IPS DF 19.7 (cell line): ENCODE measurements at places on chromosomes 2 and 18.

DNA sequence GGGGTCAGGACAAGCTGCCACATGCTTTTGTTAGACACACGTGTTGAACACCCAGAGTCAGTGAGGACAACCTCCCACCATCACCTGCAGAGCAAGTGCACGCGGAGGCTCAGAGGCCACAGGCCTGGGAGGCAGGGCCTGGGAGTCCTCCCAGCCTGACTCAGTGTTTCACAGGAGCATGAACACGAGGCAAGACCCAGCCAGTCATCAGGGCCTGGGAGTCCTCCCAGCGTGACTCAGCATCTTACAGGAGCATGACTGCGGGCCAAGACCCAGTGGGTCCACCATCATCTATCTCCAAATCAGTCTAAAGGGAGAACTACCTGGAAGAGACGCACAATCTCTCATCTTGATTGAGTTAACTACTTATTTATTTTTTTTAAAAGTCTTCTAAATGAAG is 112.6 kb upstream of the PXDN start:
- DNase-seq, result no peak

- no peak for DNase-seq
These were observed 83.9 kb upstream of the EML6 start for GRCh38 chr2:54639609-54640008.

DNA sequence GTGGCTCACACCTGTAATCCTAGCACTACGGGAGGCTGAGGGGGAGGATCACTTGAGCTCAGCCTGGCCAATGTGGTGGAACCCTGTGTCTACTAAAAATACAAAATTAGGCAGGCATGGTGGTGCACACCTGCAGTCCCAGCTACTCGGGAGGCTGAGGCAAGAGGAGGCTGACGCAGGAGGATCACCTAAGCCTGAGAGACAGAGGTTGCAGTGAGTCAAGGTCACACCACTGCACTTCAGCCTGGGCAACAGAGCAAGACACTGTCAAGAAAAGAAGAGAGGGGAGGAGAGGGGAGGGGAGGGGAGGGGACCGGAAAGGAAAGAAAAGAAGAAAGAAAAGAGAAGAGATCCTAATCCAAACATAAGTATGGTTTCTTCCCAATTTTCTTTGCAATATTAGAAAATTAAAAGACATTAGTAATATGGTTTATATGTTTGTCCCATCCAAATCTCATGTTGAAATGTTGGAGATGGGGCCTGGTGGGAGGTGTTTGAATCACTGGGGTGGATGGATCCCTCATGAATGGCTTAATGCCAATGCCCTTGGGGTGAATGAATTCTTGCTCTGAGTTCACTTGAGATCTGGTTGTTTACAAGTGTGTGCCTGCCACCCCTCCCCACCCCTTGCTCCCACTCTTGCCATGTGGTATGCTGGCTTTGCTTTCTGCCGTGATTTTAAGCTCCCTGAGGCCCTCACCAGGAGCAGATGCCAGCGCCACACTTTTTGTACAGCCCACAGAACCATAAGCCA is 50.7 kb downstream of the TRIP12 start:
- no peak for DNase-seq

- DNase-seq, result no peak
These were observed 828.0 kb downstream of the SLC4A3 start for GRCh38 chr2:220455351-220455990.

GRCh38 chr2:133382566-133382965 is 185.7 kb downstream of the NCKAP5 start:
- no peak for DNase-seq

DNA sequence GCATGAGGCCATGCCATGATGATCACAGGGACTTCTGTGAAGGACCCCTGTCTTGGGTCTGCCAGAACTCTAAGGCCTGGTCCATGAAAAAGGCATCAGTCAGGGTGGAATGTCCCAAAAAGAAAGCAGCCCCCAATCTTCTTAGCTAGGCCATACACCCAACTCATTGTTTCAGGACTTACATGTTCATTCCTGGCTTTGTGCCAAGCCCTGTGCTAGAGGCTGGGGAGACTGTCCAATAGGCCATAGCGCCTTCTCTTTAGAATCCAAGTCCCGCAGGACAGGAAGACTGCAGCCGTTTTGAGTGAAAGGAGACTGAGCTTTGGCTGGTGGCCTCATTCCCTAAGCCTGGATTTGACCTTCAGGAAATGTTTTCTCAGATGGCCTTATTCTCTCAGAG is 247.3 kb downstream of the PRKCE start:
- DNase-seq, result no peak

DNA sequence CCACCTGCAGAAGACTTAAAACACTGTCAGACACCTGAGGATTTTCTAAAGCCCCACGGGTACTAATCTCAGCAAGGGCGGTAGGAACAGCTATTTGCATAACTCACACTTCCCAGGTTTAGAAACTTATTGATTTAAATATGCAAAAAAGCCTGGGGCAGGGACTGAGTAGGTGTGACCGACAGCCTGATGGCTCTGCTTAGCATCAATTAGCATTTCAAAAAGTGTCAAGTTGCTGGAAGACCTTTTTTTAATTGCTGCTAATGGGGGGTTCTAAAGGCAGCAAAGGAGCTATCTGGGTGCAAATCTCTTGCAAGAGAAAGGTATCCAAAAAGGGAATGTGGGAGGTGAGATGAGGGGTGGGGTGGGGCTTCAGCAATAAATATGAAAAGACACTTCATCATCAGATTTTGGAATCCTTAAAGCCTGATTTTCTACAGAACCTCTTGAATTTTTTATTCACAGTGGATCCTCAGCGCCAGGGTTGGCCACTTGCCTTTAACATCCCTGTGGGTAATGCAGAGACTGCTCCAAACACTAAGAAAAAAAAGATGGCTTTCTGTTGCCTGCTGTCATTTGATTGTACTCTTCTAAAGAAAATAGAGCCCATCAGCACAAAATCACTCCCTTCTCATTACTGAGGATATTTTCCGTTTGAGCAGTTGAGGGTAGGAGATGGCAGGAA is 121.1 kb upstream of the RMP24 start:
- DNase-seq, result peak; percentile 93

- DNase-seq, result no peak
These were observed 91.9 kb upstream of the LRP1B start for GRCh38 chr2:142222715-142223114.

DNA sequence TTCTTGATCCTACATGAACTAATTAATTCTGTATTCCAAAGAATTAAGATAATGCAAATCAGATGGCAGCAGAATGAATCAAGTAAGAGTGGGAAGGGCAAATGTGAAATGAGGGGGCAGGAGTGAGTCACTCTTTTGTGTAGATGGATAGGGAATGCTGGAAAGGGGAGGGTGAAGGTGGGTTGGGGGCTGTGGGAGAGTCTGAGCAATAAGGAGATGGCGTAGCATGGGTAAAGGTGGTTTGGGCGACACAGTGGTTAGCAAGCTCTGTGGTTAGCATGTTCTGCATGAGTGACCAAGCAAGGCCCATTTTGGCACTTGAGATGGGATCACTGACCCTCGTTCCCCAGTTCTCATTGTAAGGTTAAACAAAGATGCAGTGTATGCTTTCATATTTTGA is 20.4 kb downstream of the GPD2 start:
- DNase-seq, result no peak

DNA sequence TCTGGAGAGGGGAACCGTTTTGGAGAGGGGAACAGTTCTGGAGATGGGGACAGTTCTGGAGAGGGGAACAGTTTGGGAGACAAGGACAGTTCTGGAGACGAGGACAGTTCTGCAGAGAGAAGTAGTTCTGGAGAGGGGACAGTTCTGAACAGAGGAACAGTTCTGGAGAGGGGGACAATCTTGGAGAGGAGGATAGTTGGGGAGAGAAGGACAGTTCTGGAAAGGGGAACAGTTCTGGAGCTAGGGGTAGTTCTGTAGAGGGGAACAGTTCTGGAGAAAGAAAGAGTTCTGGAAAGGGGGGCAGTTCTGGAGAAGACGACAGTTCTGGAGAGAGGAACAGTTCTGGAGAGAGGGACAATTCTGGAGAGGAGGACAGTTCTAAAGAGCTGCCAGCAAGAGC is 745.9 kb downstream of the GALR1 start:
- no peak for DNase-seq

DNA sequence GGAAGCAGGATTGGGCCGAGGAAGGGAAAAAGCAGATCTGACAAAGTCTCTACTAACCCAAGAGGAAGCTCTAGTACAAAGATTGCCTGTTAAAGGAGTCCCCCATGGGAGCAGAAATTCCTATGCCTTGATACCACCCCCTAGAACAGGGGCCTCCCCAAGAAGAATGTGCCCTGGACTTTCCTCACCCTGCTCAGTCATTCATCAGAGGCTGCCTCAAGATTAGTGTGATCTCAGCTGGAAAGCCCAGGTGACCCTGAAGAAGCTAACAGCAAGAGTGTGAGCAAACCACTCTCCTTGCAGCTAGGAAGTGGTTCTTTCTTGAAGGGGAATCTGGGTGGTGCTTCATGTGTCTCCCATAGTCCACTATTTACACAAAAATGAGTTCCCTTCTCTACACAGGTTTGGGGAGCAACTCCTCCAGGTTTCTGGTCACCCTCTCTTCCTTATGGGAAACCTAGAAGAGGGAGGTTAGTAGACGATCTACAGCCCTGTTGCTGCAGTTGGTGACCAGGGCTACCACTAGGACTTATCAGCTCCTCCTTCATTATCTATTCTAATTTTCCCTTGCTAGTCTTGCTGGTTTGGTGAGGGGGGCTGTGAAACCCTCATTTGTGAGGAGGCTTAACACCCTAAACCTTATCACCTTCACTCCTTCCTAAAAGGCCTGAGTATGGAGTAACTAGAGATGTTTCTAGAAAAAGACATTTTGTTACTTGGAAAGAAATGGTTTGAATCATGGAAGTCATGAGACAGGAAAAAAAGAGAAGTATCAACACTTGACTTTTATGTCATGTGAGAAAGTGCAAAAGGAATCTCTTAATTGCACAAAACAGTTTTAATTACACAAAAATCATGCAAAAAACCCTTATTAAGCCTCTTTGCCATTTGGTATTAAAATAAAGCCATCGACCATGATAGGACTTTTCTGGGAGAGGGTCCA is 2.9 kb upstream of the WDR7 start:
- no peak for DNase-seq

GRCh38 chr18:37419866-37420265 is 145.7 kb downstream of the CELF4 start:
- DNase-seq, result no peak

DNA sequence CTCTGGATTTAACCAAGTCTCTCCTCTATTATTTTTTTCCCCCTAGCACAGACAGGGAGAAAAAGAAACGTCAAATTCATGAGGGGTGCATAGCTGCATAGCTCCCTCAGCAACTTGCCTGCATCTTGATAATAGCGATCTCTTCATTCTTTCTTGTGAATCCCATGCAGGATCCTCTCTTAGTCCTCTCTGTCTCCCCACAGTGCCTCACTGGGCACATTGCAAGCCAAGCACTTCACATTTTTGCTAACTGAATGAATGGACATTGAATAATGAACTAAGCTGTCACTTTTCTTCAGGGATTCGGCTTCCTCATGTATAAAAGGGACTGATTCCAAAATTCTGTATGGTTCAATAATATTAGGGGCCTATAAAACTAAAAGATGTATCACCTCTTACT is 2.9 kb upstream of the EPB41L3 start:
- DNase-seq, result no peak

GRCh38 chr2:205130111-205130829 is 552.0 kb upstream of the NRP2 start:
- DNase-seq, result no peak

DNA sequence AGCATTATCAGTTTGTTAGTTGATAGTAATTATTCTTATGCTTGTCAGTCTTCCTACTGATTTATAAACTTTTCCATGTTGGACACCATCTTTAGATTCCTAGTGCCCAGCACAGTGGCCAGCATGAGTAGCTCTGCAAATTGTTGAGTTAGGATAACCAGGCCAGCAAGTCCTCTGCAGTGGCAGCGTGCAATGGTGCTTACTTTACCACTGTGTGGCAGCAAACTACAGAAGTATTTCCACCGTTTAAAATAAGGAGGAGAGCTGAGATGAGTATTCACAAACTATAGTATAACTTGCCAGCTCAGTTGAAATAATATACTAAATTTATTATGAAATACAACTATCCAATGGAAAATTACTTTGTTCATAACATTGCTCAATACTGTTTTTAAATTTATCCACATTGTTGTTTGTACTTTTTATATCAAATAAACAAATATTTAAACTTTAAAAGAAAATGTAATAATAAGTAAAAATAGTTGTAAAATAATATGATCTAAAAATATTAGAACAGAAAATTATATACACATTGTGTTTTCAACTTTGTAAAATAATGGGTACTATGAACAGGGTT is 9.3 kb upstream of the THADA start:
- no peak for DNase-seq

DNA sequence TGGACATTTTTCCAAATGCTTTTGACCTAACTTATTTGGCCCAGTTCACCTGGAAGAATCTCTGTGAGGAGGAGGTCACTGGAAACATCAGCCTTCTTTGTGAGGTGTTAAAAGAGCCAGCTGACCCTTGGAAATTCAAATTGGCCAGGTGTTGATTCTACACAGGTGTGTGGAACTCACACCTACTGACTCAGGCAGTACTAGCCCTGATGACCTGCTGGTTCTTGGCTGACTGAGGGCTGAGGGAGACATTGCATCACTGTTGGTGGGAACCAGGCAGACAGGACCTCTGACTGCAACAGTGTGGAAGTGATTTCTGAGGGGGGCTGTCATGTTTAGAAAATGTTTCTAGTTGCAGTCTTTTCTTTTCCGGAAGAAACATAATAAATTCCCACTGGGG is 242.2 kb upstream of the LRRTM1 start:
- peak; percentile 42 for DNase-seq

DNA sequence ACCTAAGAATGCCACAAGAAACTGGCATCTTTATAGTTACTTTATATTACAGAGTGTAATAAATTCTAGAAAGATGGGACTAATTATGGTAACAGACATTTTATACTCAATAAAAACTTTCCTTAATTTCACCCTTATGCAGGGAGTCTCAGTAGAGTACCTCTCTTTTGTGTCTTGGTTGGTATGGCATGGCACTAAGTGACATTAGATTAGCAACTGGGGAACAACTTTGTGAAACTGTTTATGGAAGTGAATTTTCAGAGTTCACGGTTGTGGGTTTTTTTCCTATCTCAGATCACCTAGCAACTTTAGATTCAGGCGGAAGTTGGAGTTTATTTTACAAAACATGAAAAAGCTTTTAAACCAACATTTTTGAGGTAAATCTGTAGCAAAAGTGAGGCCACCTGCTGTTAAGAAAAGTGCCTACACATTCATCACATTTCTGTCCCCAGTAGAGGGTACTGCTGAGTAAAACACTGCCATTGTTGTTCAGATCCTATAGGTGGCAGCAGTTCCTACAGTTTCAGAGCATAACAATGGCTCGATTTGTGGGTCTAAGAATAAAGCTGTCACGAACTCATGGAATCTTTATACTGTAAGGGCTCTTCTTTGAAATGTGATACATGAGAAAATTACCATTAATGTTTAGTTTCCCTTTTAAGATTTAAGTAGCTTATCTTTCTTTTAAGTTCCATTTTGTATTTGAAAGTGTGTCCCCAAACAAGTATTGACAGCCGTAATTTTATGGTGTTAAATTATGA is 117.6 kb downstream of the CAMKMT start:
- DNase-seq, result peak; percentile 78

- DNase-seq, result no peak
These were observed 5.1 kb downstream of the DLX2 start for GRCh38 chr2:172097557-172098131.
